ENCODE measurements at places on chromosomes 7 and 10.

- DNase-seq, result no peak
Observed at GRCh38 chr10:79222186-79222585, 125.1 kb upstream of the PPIF start.

GRCh38 chr7:52271703-52272102 is 763.7 kb upstream of the POM121L12 start:
- no peak for DNase-seq

DNA sequence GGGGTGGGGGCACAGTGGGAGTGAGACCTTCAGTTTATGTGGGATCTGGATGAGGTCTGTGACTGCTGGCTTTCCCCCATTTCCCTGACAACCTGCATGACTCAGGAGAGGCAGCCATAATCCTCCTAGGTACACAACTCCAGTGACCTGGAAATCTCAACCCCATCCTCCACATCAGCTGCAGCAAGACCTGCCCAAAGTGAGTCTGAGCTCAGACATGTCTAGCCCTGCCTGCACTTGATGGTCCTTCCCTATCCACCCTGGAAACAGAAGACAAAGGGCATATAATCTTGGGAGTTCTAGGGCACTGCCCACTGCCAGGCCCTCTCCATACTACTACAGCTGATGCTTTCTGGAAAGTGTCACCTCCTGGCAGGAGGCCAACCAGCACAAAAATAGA is 75.6 kb downstream of the GRM8 start:
- no peak for DNase-seq

GRCh38 chr10:31319602-31320549 is 860 bp downstream of the ZEB1 start:
- DNase-seq, result no peak

DNA sequence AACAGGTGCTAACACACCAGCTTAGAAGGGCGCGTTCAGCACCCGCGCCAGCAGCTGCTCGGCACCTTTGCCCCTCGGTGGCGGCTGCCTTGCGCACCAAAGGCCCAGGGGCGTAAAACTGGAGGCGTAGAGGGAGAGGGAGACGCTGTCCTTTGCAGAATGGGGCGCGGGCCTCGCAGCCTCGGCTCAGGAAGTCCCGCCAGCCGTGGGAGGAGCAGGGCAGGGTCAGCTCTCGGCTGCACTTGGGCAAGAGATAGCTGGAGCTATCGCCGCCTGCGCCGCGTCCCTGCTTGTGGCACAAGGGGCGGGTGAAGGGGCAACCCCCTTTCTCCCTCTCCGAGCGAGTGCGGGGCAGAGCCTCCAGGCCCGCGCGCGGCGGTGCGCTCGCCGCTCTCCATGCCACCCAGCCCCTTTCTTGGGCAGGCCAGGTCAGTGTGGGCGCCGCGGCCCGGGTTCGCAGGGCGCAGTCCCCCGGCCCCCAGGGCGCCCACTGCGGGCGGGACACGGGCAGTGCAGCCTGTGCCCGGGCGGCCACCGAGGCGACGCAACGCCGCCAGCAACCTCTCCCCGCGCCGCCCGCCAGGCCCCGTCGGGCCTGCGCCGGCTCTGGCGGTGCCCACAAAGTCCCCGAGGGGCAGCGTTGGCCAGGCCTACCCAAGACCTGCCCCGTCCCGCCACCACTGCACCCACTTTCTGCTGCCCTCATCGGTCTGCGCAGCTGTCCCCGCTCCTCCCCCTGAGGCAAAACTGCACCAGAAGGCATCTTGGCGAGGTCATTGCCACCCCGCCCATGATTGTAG is 4.1 kb downstream of the NEUROD6 start:
- no peak for DNase-seq

GRCh38 chr10:91567815-91568214 is 65.1 kb downstream of the PPP1R3C start:
- DNase-seq, result no peak

- no peak for DNase-seq
Observed at GRCh38 chr7:20825555-20825954, 38.9 kb upstream of the SP8 start.

- no peak for DNase-seq
Observed at GRCh38 chr7:90574146-90574819, 21.8 kb upstream of the CDK14 start.

DNA sequence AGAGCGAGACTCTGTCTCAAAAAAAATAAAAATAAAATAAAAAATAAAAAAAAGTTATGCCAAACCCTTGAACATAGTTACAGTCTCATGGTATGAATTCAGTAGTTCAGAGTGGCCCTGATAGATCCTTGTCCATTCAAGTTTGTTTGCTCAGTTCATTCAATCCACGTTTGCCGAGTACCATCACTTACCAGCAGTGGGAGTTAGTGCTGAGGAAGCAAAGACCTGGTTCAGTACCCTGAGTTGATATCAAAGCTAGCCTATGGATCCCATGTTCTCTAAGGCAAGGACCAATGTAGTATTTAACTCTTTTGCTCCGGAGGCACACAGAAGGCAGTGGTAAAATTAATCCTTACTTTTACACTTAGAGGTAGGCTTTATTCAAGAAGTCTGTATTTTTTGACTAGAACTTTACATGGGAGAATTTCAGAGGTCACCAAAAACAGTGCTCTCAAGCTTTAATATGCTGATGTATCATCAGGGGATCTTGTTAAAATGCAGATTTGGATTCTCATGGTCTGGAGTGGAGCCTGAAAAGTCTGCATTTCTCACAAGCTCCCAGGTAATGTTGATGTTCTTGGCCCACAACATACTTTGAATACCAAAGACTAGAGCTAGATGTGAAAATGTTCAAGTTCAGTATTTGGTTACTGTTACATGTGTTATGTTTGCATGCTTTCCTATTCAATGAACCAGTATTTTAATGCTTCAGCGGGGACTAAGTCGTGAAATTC is 38.1 kb upstream of the HBP1 start:
- peak; percentile 20 for DNase-seq

GRCh38 chr10:672992-673391 is 16.5 kb downstream of the DIP2C start:
- DNase-seq, result no peak

DNA sequence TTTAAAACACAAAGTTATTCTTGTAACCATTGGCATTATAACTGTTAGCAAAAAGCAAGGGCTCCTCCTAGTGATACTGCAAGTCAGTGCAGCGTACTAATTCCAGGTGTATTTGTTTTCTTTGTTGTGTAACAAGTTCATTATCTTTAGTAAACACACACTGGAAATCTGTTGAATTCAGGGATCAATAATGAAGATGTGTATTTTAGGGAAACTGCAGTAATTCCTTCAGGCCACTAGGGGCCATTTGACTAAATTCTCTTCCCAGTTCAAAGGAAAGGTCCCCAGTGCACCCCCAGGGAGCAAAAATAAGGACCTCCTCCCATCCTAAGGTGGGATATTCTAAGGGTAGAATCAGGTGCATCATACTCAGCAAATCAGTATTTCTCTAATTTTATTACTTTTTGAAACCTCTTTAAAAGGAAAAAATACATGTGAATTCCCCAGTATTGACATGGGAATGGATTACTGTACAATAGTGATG is 158.6 kb upstream of the LYZL1 start:
- peak; percentile 83 for DNase-seq

DNA sequence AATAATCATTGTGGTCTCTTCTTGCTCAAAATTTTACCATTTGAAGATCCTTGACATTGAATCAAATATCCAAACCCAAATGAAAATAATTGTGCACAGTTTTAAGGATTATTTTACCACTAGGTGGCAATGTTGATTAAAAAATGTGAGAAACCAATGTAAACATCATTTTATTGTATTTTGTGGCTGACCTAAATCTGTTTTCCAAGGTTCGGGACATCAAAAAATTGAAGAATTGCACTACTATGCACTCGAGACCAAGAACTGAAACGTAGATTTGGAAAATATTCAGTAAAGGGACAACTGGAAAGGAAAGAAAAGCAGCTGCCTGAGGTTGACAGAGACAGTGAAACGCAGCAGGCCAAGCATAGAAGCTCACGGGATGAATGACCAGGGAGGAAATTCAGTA is 259.3 kb downstream of the SNX13 start:
- peak; percentile 78 for DNase-seq

- DNase-seq, result peak; percentile 9
Observed at GRCh38 chr7:124059375-124059774, 26.5 kb upstream of the TMEM229A start.

GRCh38 chr10:76188216-76188615 is 756.8 kb downstream of the LRMDA start:
- DNase-seq, result no peak

- DNase-seq, result no peak
Observed at GRCh38 chr7:47702080-47702479, 120.2 kb upstream of the TNS3 start.

DNA sequence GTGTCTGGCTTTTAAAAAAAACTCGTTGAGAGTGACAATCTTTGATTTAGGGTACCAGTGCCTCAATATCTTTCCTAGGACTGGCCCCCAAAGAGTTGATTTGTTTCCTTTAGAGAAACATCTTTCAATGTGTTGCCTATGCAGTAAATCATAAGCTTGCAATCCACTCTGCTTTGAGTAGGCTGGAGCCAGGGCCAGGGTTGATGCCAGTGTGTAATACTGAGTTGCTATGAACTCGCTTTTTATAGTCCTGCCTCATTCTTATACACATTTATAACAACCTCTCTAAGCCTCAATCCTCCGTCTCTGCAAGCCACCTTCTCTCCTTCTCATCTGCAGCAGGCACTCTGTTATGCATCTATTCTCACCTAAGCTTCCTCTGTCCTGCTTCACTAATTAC is 674.9 kb upstream of the POM121L12 start:
- DNase-seq, result no peak

GRCh38 chr10:92845921-92846320 is 2.4 kb upstream of the EXOC6 start:
- DNase-seq, result no peak

DNA sequence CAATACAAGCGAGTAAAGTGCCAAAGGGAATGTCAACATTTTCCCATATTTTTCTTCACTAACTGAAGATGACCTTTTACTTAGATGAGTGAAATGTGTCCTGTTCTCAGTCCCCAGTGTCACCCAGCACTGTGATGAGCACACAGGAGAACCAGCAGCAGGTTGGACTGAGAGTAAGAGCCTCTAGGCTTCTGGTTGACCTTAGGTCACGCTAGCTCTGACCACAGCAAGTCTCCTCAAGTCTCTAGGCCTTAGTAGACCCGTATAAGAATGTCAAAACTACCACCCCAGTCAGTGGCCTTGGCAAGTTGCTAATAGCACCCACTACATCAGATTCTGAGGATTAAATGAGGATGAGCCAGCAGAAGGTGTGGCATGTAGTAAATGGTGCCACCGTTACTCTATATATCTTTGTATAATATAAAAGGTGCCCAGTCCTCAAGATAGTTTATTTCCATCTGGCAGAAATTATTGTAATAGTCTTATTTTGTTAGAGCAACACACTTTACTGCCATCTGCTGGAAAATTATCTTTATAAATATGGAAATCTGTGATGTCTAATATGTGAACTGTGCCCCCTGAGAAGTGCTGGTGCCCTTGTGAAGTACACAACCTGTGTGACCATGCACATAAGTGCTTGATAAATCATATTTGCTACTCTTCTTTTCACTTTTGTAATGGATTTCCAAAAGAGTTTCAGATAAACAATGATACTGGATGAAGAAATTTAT is 75.7 kb downstream of the SPAG6 start:
- DNase-seq, result no peak

- no peak for DNase-seq
Observed at GRCh38 chr7:157977717-157978496, 609.7 kb downstream of the PTPRN2 start.

DNA sequence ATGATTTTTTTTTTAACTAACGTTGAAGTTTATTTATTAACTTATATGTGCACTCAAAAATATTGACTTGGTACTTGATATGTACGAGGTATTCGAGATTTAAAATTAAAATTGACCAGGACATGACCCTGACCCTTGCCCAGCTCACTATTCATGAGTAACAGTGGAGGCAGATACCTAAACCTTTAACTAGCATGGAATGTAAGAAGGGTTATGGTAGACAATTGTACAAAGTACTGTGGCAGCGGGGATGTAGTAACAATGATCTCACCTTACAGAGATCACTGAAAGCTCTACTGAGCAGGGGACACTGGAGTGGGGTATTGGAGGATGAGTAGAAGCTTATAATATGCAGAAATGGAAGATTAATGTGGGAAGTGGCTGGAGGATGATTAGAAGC is 60.8 kb downstream of the ADRA2A start:
- DNase-seq, result no peak

DNA sequence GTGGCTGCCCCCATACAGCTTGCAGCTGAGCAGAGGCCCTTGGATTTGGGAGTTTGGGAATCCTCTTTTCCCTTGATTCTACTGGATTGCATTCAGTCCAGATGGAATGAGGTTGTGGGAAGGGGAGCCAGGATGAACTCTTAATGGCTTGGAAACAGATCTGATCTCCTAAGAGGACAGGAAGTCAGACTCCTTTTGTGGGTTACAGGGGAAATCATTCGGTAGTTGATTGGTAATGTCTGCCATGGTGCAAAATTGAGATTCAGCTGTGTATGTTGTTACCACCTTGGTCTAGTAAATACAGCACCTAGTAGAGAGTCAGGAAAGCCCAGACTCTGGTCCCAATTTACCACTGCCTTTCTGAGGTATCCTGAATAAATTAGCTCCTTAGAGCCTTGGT is 144.2 kb upstream of the TNRC18 start:
- DNase-seq, result no peak

- DNase-seq, result no peak
Observed at GRCh38 chr7:88775838-88776237, 16.3 kb downstream of the ZNF804B start.

GRCh38 chr10:118914629-118915028 is 114.9 kb upstream of the NANOS1 start:
- DNase-seq, result no peak

- no peak for DNase-seq
Observed at GRCh38 chr7:130490888-130491804, 739 bp upstream of the MEST start.

DNA sequence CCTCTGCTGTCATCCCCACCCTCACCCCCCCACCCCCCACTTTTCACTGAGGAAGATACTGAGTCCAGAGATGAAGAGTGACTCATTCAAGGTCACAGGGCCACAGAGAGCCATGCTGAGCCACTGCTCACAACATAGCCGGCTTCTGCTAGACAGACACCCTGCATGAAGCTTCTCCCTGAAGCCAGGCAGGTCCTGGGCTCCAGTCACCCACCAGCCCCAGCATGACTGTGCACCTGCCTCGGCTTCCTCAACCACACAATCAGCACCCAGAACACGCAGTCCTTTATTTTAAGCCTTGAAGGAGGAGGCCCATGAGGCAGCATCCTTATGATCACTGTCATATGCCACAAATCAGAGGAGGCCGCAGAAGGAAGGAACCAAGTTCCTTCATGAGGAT is 19.2 kb upstream of the PRKAG2 start:
- no peak for DNase-seq

DNA sequence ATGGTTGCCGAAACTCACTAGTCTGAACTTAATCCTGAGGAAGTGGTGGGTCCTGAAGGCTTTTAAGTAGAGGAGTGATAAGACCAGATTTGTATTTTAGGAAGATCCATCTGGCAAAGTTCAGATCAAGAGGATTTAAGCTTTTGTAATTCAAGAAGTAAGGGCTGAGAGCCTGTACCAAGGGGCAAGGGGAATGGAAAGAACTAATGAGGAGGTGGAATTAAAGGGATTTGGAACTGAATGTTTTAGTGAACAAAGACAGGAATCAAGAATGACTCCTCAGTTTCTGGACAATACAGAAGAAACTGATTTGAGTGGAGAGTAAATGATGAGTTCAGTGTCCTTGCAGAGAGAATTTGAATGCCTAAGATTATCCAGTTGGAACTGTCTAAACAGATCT is 249.0 kb downstream of the C7orf25 start:
- DNase-seq, result no peak

- no peak for DNase-seq
Observed at GRCh38 chr10:103764296-103765088, 90.9 kb downstream of the SH3PXD2A start.

Data from trophoblast cell (in vitro differentiated cells and primary cell).